ENCODE measurements at places on chromosomes 1 and 21.

DNA sequence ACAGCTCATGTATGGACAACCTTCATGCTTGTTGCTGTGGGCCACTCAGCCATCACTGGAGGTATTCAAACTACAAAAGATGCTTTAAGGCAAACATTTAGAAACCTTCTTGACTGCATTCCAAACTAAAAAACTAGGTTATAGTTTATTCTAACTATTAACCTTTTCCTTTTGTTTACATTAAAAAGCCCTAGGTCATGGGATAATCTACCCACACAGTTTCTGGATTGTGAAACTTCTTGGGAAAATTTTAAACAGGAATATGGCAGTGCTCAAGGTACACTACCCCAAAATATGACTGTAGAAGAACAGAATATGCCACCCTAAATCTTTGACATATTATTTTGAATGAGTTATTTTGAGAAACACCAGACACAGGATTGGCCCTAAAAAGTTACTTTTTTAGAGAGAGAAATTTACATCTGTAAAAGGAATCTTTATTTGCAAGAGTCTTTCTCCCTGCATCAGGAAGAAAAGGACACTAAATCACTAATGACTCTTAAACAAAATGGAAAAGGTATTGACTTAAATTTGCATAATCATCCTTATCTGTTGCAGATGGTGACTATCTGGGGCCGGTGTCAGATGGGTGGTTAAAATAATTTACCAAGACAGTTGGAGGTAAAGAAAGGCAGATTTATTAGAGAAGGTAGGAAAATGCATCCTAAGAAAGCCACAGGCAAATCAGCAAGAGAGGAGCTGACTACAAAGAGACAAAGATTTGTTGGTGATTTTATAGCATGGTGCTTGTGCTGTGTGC, 25.1 kb upstream of the NUF2 start:
- DNase-seq = no peak

- no peak for DNase-seq
These were observed 30.3 kb downstream of the MAP3K21 start for GRCh38 chr1:233357595-233358397.

DNA sequence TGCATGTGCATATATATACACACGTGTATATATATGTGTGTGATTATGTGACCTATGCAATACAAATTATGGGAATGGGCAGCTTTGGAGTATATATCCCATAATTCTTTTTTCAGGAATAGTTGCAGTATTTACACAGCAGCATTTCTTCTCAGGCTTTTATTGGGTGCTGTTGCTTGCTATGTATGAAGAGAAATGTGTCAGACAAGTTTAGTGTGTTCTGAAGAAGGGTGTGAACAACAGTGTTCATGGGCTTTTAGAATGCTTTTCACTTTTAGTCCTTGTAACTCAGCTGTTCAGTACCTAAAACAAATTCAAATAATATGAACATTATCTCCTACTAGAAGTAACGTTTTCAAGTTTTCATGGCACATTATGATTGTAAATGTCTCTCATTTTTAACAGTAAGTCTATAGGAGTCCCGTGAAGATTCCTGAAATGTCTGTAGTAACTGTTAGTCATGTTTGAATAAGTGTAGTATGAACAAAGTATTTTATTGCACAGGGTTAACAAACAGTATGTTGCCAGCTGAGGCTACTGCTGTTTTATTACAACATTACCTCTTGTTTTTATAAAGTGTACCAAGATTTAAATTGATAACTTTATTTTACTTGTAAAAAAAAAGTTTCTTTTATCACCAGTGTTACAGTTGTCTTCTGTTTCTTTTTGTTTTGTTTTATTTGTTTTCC, 42.5 kb downstream of the TMED5 start:
- DNase-seq = no peak

DNA sequence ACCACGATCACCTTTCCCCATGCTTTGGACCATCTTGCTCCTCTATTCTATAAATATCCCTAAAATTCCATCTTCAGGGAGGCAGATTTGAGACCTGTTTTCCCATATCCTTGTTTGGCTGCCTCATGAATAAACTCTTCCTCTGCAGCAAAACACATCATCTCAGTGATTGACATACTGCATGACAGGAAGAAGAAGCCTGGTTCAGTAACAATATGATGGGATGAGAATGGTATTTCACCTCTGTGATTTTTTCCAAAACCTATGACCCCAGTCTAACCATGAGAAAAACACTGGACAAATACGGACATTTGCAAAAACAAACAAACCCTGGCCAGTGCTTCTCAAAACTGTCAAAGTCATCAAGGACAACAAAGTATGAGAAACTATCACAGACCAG, 53.8 kb upstream of the ZSWIM5 start:
- no peak for DNase-seq

DNA sequence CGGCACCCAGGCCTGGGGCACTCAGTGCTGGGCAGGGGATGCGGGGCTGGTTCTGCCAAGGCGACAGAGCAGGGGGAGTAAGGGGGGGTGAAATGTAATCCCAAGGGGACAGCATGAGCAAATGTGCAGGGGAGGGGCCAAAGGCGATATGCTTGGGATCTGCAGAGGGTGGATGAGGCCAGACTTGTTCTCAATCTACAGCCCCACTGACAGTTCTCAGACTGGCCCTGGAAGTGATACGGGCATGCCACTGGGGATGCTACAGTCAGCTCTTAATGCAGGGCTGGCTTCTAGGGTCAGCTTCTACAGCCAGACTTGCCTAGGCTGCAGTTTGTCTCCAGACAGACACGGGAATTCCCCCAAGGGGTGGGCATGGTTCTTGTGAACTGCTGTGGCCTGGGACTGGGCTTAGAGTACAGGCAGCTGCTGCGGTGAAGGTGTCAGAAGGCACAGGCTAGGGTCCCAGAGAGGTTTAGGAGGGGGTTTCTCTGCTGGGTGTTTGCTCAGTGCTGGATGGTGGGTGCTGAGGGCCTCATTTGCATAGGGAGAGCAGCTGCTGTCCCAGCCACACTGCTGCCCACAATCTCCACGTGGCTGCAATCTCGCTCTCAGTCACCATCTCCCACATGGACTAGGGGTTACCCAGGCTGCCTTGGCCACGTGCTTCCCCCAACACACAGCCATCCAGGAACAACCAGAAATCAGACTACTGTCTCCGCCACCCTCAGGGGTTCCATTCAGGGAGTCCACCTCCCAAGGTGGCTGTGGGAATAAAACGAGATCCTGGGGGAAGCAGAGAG, 190.1 kb downstream of the HIVEP3 start:
- DNase-seq = no peak

DNA sequence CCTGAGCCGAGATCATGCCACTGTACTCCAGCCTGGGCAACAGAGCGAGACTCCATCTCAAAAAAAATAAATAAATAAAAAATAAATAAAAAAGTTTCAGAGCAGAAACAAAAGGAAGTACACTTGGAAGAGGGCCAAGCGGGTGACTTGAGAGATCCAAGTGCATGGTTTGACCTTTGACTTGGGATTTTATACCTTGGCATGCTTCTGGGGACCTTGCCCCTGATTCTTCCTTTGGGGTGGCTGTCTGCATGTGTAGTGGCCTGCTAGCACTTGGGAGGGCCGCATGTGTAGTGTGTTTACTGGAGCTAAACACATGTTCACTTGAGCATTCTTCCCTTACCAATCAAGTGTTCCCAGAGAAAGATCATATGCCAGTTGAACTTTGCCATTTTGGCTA, 114.0 kb downstream of the DTL start:
- no peak for DNase-seq

DNA sequence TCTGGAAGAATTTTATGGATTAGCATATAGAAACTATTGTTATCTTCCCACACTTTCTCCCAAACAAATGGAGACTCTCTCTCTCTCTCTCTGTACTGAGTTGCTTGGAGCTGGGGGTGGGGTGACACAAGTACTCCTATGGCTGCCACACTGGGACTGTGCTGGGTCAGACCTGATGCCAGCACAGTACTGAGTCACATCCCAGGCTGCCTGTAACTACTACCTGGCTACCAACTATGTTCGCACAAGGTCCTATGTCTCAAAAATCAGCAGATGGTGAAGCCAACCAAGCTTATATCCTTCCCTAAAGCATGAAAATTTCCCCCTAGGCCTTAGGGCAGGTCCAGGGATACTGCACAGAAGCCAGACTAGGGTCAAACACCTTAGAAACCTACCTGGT, 66.6 kb downstream of the FAF1 start:
- DNase-seq = no peak

DNA sequence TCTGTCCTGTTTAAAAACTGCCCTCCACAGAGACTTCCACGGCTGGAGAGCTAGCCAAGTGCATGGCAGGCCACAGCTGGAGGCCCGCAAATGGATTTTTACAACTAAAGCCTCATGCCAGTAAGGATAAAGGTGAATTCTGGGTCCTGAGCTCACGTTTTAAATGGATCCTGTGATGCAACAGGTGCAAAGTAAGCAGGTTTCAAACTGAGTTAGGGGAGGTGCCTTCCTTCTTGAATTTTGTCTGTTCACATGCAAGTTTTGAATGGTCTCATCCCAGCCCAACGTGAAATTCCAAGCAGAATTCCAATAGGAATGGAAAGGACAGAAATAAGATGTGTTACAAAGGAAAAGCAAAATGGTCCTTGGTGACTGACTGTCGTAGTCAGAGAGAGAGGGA, 36.2 kb upstream of the A3GALT2 start:
- DNase-seq = no peak

DNA sequence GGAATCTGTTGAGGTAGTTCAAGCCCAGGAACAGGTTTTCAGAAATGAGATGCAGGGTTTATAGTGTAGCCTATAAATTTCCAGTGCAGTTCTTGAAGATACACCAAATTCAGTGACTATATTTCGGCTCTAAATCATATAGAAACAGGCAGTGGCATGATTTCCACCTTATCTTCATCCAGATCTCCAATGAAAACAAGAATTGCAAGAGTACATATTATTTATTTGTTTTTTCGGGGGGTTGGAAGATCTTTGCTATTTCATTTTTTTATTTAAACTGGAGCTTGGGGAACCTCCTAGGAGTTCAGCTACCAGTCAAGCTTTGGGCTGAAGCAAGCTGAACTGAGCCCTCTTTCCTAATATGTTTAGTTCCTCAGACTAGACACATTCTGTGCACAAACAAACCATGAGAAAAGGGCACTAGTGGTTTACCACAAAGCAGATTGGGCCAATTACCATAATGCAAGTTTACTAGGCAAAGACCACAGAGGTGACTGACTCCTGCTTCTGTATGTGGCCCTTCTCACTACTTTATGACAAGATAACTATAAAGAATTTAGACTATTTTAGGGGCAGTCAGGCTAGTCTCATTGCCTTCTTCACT, 68.5 kb downstream of the RGS2 start:
- no peak for DNase-seq

- no peak for DNase-seq
These were observed 1.2 kb upstream of the CSMD2 start for GRCh38 chr1:34166191-34166624.

GRCh38 chr1:206786212-206786886, 14.1 kb upstream of the IL10 start:
- DNase-seq = no peak

GRCh38 chr1:212004895-212005608, 30.3 kb downstream of the INTS7 start:
- DNase-seq = no peak

DNA sequence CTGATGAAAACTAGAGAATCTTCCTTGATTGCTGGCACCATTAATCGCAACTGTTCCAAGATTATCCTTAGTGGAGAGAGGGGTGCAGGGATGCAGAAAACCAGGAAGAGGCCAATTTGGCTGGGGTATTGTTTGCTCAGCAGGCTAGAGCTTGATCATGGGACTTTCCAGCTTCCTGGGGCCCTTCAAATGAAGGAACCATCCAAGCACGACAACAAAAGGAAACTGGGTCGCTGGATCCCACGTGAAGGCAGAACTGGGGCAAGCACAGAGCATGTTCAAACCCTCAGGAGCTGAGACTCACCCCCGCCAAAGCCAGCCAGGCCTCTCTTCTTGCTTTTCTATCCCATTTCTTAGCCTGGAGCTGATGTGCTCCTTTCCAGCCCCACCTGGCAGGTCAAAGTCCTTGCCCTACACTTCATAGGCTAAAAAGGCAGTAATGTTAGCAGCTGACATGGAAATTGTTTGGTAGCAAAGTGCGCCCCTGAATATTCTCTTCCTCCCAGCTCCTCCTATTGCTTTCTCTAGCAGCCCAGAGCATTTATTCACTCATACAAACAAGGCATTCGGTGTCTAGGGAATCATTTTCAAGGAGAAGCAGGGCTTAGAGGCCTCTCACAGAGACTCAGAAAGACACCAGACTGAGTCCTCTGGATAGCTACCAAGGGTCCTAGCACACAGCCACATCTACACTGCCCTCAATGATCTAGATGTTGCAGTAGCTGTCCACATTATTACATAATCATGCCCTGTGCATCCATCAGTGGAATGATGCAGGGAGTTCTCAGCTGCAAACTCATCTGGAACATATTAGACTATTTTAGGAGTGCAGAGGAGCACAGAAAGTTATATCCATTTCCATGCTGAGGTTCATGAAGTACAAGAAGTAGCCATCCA, 11.5 kb downstream of the KCNA2 start:
- no peak for DNase-seq

GRCh38 chr1:211473823-211474222, 18.1 kb downstream of the RD3 start:
- DNase-seq = no peak

DNA sequence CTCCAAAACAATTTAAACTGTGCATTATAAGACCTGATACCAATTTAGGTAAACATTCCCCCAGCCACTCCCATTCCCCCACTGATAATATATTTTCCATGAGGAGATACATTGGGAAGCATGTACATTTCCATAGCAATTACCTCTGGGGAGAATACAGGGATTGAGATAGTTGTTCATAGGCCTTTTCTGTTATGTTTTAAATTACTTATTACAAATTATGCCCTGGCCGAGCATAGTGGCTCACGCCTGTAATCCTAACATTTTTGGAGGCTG, 4.4 kb downstream of the ASAP3 start:
- no peak for DNase-seq

DNA sequence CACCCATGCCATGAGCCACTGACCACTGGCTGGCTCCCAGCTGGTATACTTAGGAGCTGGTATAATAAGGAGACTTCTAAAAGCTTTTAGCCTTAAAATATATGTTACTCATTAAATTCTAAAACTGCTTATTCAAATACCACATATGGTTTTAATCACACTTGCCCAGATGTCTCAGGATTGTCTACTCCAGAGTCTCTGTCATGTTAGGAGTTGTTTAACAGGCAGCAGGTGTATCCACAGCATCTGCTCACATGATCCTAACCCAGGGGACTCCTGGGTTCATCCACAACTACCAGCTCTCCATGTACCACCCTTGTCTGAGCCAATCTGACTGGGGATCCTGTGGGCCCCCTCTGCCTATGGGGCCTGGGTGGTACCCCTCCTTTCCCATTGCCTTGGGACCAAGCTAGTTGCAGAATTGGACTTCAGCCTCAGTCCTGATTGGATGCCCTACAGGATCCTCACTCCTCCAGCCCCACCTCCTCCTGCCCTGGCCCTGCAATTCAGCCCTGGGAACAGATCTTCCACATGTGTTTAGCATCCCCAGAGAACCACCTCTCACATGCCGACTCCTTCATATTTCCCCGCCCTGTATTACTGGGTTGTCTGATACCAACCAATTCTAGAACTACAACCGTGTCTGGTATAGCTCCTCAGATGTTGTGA, 61.3 kb downstream of the BCAR3 start:
- no peak for DNase-seq

Data from cortex of kidney (tissue), 1 donor.